ENCODE measurements at places on chromosomes 1 and 21.

DNA sequence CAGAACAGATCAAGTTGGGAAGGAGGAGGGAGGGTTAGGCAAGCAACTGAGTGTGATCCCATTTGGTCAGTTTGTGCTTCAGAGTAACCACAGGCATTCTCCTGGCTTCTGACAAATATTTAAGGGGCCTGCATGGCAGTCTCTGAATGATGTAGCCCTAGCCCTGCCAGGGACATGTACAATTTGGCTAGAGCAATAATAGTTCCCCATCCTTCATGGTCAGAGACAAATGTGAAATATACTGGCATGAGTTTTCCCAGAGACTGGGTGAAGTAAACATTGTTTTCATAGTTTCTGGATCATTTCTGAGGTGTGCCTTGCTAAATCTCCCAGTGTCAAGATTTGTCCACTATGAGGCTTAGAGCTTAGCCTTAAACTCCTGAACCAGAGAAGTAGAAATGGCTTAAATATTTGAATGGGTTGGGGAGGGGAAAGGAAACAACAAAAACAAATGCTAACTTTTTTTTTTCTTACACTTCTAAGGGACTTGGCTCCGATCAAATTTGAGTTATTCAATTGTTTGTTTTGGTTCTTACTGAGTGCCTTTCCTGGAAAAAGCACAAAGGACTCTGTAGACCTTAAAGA, 42.0 kb upstream of the UBE2U start:
- peak; percentile 62 for DNase-seq
- H3K27ac ChIP-seq, result no peak overlapping the region
- no peaks in the 10 kb centered on the region for H3K27me3 ChIP-seq
- peaks cover 16% of the 10 kb centered on the region for H3K36me3 ChIP-seq
- peaks cover 2% of the 10 kb centered on the region for H3K4me1 ChIP-seq

DNA sequence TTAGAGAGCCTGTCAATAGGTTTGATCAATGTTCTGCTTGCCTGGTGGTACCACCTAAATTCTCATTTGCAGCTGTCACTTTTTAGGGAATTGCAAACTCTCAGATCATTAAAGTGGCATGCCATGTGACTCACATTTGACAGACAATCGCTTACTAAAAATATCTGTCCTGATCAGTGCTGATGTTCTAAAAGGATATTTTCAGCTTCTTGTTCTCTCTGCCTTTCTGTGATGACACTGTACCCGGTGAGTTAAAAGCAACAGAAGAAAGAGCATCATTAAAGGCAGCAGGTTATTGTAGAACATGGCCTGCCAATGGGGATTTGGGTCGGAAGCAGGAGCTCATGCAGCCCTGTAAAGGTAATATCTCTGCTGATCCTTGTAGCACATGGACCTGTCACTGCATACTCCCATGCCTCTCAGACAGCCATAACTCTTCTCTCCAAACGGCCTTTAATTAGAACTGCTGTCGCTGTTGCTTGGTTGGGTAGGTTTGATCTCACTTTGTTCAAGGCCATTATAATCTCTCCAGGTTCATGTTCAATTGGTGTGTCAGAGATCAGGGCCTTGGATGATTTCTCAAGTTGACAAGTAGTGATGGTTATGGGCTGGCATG, 441.3 kb upstream of the DEPDC1 start:
- no peaks in the 10 kb centered on the region for H3K27me3 ChIP-seq
- no peak overlapping the region for H3K27ac ChIP-seq
- no peaks in the 10 kb centered on the region for H3K36me3 ChIP-seq
- no peak overlapping the region for H3K4me3 ChIP-seq

DNA sequence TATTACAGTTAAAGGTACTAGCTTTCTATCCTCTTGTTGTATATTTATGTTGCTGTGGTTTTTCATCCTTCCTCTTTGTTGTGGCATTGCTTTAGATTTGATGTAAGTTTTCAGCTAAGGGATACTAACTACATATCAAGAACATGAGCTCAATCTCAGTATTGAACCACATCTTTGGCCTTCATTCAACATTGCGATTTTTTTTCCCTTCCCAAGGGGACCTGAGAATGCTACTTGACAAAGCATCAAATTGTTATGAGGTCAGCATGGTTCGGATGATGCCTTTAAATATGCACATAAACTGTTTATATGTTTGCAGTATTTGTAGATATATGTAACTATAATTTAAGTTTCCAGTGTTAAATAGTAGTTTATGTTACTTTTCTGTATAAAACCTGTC, 31.7 kb upstream of the GPR88 start:
- no peaks in the 10 kb centered on the region for H3K27me3 ChIP-seq
- no peak overlapping the region for H3K4me3 ChIP-seq
- H3K36me3 ChIP-seq, result no peaks in the 10 kb centered on the region
- no peaks in the 10 kb centered on the region for H3K4me1 ChIP-seq
- DNase-seq, result no peak

GRCh38 chr1:111565079-111565478, 54.5 kb upstream of the RAP1A start:
- peak; percentile 73 for DNase-seq
- H3K4me3 ChIP-seq, result no peak overlapping the region
- H3K4me1 ChIP-seq, result peaks cover 3% of the 10 kb centered on the region
- H3K36me3 ChIP-seq, result no peaks in the 10 kb centered on the region
- H3K27me3 ChIP-seq, result no peaks in the 10 kb centered on the region
- no peak overlapping the region for H3K27ac ChIP-seq

GRCh38 chr1:34874296-34874952, 14.9 kb upstream of the SMIM12 start:
- no peak overlapping the region for H3K4me3 ChIP-seq
- H3K36me3 ChIP-seq, result no peaks in the 10 kb centered on the region
- peaks cover 2% of the 10 kb centered on the region for H3K4me1 ChIP-seq
- H3K27me3 ChIP-seq, result peaks cover 60% of the 10 kb centered on the region
- no peak for DNase-seq

GRCh38 chr1:1353389-1354151, 4.4 kb upstream of the DVL1 start:
- peaks cover 44% of the 10 kb centered on the region for H3K36me3 ChIP-seq
- peak overlapping the region; percentile 21 for H3K4me3 ChIP-seq
- no peak for DNase-seq
- peak overlapping the region; percentile 13 for H3K27ac ChIP-seq

DNA sequence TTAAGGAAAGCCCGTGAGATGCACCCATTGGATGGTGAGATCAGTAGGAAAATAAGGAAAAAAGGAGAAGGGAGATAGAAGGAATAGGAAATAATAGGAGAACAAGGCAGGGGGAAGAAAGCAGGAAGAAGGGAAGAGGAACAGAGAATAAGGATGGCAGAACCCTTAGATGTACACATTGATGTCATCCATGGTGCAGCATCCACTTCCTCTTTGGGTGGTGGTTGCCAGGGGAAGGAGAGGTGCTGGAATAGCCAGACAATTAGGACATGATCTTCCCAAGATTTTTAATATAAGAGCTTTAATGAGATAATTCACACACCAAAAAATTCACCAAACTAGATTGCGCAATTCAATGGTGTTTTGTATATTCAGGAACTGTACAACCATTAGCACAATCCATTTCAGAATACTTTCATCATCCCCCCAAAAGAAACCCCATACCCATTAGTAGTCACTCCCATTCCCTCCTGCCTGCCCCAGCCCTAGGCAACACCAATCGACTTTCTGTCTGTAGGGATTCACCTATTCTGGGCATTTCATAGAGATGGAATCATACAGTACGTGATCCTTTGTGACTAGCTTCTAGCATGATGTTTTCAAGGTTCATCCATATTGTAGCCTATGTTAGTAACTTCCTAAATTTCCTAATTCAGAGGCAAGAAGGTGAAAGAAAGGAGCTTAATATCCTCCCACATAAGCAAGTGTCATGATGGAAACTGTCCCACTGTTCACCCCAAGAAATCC, 121.4 kb downstream of the PLXNA2 start:
- DNase-seq, result no peak
- H3K4me3 ChIP-seq, result no peak overlapping the region
- peaks cover 6% of the 10 kb centered on the region for H3K4me1 ChIP-seq
- no peaks in the 10 kb centered on the region for H3K36me3 ChIP-seq
- H3K27me3 ChIP-seq, result no peaks in the 10 kb centered on the region

DNA sequence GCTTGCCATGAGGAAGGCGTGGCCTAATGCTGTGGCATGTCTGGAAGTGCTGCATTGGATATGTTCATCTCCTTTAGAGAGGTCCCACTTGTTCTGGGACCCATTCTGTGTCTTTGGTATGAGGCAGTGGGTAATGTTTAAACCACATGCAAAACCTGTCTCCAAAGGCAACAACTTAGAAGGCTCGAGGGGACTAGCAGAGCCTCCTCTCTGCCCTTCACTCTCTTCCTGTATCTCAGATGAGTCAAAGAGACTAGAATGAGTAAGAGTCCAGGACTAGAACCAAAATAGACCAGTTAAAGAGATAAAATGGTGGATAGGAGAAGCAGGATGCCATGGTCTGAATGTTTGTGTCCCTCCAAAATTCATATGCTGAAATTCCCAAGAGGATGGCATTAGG, 220.8 kb upstream of the KIAA0040 start:
- no peak for DNase-seq
- H3K36me3 ChIP-seq, result no peaks in the 10 kb centered on the region
- no peaks in the 10 kb centered on the region for H3K27me3 ChIP-seq
- no peaks in the 10 kb centered on the region for H3K4me1 ChIP-seq
- no peak overlapping the region for H3K4me3 ChIP-seq

GRCh38 chr1:244341455-244342450, 110.0 kb downstream of the ADSS2 start:
- peaks cover 7% of the 10 kb centered on the region for H3K4me1 ChIP-seq
- no peak overlapping the region for H3K27ac ChIP-seq
- no peak overlapping the region for H3K4me3 ChIP-seq
- H3K27me3 ChIP-seq, result no peaks in the 10 kb centered on the region

GRCh38 chr1:92778376-92778775, 6.5 kb downstream of the EVI5 start:
- H3K4me3 ChIP-seq, result no peak overlapping the region
- no peak for DNase-seq
- H3K27ac ChIP-seq, result no peak overlapping the region
- H3K4me1 ChIP-seq, result peaks cover 3% of the 10 kb centered on the region

- no peak for DNase-seq
Measured at GRCh38 chr1:226453015-226453704, 45.3 kb upstream of the PARP1 start.

GRCh38 chr1:10948463-10948775, 64.0 kb upstream of the TARDBP start:
- H3K27ac ChIP-seq, result no peak overlapping the region
- DNase-seq, result no peak
- H3K36me3 ChIP-seq, result no peaks in the 10 kb centered on the region
- H3K4me1 ChIP-seq, result peaks cover 3% of the 10 kb centered on the region

DNA sequence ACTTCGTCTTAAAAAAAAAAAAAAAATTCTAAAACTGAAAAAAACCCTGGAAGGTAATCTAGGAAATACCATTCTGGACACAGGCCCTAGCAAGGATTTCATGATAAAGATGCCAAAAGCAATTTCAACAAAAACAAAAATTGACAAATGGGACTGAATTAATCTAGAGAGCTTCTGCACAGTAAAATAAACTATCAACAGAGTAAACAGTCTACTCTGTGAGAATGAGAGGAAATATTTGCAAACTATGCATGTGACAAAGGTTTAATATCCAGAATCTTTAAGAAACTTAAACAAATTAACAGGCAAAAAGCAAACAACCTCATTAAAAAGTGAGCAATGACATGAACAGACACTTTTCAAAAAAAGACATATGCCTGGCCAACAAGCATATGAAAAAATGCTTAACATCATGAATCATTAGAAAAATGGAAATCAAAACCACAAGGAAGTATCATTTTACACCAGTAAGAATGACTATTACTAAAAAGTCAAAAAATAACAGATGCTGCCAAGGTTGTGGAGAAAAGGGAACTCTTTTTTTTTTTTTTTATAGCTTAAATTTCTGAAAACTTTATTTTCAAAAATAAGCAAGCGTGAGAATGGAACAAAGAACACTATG, 29.4 kb upstream of the RNPC3 start:
- DNase-seq, result no peak
- no peak overlapping the region for H3K4me3 ChIP-seq
- H3K4me1 ChIP-seq, result no peaks in the 10 kb centered on the region
- no peaks in the 10 kb centered on the region for H3K27me3 ChIP-seq
- no peak overlapping the region for H3K27ac ChIP-seq

GRCh38 chr1:193514397-193514796, 328.0 kb upstream of the B3GALT2 start:
- no peak for DNase-seq
- no peak overlapping the region for H3K27ac ChIP-seq
- H3K36me3 ChIP-seq, result no peaks in the 10 kb centered on the region
- no peaks in the 10 kb centered on the region for H3K27me3 ChIP-seq

DNA sequence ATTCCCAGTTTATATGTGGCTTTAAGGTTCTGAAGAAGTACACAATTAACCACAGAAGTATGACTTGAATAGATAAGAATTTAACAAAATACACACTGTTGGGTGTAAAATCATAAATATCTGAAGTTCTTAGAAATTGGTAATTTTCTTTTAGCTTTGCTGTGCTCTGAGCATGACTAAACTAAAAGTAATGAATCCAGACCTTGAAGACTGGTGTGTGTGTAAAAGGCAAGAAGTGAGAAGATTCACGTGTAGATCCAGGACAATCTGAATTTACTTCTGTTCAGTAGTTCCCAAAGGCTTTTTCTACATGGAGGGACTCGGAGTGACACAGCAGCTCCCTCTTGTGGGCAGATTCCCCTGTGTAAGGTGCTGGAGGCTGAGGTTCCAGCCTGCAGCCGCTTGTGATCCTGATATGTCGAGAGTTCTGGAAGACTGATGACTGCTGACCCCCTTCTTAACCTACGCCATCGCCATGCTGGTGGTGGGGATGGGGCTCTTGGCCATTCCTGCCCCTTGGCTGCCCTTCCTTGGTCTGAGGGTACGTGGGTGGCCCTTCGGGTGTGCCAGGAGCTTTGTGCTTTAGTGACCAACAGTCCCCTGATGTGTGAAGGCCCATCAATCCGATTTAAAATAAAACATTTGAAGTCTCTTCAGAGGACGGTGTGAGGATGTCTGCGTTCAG, 62.7 kb downstream of the ADARB1 start:
- H3K4me1 ChIP-seq, result peaks cover 29% of the 10 kb centered on the region
- no peak overlapping the region for H3K4me3 ChIP-seq
- H3K36me3 ChIP-seq, result no peaks in the 10 kb centered on the region
- peak overlapping the region; percentile 6 for H3K27ac ChIP-seq

DNA sequence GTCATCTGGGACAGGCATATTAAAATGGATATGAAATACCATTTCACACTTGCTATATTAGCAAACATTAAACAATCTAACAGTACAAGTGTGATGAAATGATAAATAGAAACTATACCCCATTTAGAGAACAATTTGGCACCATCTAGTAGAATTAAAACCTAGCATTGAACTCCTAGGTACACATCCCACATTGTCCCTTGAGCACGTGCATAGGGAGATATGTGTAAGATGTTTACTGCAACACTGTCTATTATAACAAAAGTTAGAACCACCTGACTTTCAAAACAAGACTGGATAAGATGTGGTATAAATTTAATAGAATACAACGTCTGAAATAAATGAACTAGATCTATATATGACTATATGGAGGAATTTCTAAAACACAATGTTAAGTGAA, 3.8 kb downstream of the SLC22A15 start:
- no peak overlapping the region for H3K4me3 ChIP-seq
- H3K27me3 ChIP-seq, result no peaks in the 10 kb centered on the region
- no peak for DNase-seq
- peaks cover 12% of the 10 kb centered on the region for H3K4me1 ChIP-seq
